Activated CD4-positive, alpha-beta memory T cell treated with anti-CD3 and anti-CD28 coated beads, Interleukin-2, amount 10 ng/mL, durations not matched to agents 7 days and 5 days (primary cell): ENCODE measurements at places on chromosomes 7 and 10.

DNA sequence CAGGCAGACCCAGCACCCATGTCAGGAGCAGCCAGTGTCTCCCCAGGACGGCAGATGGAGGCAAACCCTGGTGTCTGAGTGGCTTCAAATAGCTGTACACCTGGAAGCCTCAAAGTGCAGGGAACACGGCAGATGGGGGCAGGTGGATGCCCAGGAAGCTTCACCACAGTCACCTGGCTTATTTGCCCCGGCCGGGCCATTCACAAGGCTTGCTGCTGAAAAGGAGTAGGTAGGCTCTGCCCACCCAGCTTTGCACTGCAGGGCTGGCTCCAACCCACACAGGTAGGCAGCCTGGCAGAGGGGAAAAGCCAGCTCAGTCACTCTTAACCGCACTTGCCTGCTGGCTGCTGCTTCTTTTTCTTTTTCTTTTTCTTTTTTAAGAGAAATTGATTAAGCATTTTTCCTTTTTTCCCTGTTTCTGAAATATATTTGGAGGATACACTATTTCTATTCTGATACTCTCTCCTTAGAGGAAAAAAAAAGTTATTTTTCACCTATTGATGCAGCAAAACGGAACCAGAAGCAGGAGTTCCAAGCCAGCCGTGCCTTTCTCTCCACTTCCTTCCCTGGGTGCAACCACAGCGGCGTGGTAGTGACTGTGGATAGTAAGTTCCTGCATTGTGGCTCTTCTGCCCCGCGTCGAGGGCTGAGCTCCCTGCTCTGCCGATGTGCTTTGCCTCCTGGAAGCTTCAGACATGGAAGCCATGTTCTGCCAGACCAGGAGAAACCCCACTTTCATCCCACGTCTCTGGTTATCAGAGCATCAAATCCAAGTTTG, 118.3 kb downstream of the KLF6 start:
- peak; percentile 44 for DNase-seq

GRCh38 chr10:27949528-27950241, 49.2 kb downstream of the ODAD2 start:
- DNase-seq: no peak

GRCh38 chr10:119483839-119484238, 58.7 kb downstream of the RGS10 start:
- no peak for DNase-seq

DNA sequence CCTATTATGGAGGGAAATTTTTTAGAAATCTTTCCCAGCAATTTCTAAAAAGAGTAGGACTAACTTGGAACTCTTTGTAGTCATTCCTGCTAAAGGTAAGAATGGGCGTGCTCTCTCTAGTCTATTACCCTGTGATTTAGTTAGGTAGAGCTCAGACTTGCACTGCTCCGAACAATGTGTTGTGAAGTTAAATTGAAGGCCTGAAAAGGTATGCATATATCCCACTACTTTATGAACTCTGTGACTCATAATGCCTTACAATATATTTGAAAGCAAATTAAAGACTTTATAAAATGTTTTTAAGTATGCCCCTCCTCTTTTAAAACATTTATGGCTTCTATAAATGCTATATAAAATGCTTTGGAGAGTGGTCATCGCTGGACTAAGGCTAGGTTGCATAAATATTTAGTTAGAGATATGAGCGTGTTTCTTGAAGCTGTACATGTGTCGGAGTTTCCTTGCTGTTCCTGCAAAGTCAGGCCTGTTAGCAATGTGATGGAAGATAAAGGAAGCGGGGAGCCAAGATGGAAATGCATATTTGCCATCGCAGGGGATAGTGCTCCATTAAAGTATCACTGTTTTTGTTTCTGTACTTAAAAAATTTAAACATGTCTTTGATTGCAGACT, 761.4 kb downstream of the LRMDA start:
- DNase-seq: no peak

- DNase-seq: no peak
These were observed 119.4 kb downstream of the PTPRN2 start for GRCh38 chr7:158468181-158468580.

DNA sequence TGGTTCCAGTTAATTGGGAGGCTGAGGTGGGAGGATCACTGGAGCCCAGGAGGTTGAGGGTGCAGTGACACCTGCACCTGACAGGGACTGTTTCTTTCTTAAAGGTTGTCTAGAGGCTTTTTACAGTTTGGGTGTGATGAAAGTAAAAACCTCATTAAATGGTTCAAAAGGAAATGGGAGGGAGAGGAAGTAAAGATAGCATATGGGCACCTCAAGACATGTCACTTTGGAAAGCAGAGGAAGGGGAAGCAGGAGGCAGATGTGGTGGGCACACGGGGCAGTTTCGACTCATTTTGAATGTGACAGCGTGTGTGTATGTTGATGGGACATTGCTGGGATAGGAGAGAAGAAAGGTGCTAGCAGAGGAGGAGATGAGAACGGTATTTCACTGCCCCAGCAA, 203.1 kb downstream of the MLLT10 start:
- no peak for DNase-seq

GRCh38 chr7:131357282-131357880, 29.7 kb downstream of the MKLN1 start:
- DNase-seq: no peak
